Stimulated activated CD8-positive, alpha-beta memory T cell treated with anti-CD3 and anti-CD28 coated beads, Interleukin-7, amount 100 ng/mL, for 24 hours (primary cell): ENCODE measurements at places on chromosomes 5 and 9.

GRCh38 chr5:54959673-54960418 lies 25.5 kb downstream of the ESM1 start:
- DNase-seq: no peak

GRCh38 chr5:171270136-171270535 lies 38.9 kb upstream of the TLX3 start:
- no peak for DNase-seq

GRCh38 chr9:109422641-109423040 lies 75.5 kb downstream of the PTPN3 start:
- no peak for DNase-seq

GRCh38 chr5:157778121-157778805 lies 34.8 kb downstream of the LSM11 start:
- no peak for DNase-seq

- DNase-seq: no peak
Observed at GRCh38 chr5:644971-645370, 32.8 kb downstream of the CEP72 start.

GRCh38 chr5:151772846-151773561 lies 1.2 kb downstream of the G3BP1 start:
- DNase-seq: no peak

GRCh38 chr9:106305428-106306133 lies 557.4 kb upstream of the ZNF462 start:
- DNase-seq: no peak

GRCh38 chr5:136005476-136005875 lies 23.3 kb upstream of the TGFBI start:
- no peak for DNase-seq

DNA sequence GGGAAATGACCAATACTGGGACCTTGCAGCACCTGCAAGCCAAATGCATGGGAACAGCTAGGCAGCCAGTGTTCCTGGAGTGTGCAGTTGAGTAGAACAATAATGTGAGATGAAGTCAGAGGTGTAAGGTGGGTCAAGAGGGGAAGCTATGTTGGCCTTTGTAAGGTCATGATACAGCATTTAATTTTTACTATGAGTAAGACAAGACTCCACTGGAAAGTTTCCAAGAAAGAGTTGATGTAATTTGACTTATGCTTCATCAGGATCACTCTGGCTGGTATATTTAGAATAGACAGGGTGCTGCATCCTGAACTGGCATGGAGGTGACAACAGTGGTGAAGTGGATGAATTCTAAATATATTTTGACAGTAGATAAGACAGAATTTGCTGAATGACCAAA lies 744.8 kb downstream of the KCTD16 start:
- no peak for DNase-seq

DNA sequence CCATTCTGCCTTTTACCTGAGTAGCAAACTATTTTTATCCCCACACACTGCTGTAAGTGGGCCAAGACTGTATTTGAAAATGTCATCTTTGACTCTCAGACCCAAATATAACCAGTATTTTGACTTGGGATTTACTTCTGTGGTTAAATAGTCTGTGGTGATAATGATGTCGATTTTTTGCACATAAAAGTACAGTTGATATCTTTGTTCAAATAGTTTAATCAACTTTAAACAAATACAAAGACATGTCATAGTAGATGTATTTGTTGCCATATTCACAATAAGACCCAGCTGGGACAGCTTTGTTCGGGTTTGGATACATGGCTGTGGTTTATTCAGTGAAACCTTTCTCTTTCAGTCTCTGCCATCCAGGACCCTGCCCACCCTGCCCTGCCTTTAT lies 20.4 kb downstream of the NFX1 start:
- no peak for DNase-seq

DNA sequence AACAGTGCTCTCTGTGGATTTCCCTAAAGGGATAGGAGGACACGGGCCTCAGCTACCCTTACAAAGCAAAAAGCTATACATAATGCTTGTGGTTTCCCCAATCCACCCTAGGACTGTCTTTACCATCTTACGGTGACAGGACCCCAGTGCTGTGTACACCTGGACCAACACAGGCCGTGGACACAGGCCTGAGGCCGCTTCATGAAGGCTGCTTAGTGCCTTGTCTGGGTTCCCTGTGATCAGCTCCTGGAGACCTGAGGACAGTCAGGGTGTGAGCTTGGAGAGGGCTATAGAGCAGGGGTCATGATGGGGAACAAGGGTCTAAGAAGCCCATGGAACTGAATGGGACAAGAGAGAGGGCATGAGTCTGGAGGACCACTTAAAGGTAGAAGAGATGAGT lies 2.9 kb downstream of the FANCG start:
- no peak for DNase-seq

DNA sequence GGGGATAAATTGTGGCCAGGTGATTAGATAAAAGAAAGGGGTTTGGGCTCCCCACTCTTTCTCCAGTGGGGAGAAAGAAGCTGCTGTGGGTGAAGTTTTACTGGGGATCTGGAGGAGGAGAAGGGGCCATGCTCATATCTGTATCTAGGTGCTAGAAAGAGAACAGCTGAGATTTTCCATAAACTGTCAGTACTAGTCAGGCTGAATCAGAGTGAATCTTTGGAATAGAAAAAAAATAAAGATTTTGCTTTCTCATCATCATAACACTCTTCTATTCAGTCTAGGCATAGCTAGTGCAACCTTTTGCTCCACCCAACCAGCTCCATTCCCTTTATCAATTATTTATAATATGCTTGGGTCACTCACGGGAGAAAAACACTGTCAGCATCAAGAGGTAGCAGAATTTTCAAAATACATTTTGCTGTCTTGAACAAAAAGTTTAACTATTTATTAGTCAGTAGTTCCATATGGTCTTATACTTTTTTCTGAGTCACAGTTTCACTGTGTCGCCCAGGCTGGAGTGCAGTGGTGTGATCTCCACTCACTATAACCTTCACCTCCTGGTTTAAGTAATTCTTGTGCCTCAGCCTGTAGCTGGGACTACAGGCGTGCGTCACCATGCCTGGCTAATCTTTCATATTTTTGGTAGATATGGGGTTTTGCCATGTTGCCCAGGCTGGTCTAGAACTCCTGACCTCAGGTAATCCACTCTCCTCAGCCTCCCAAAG lies 21.3 kb upstream of the ERMP1 start:
- no peak for DNase-seq

DNA sequence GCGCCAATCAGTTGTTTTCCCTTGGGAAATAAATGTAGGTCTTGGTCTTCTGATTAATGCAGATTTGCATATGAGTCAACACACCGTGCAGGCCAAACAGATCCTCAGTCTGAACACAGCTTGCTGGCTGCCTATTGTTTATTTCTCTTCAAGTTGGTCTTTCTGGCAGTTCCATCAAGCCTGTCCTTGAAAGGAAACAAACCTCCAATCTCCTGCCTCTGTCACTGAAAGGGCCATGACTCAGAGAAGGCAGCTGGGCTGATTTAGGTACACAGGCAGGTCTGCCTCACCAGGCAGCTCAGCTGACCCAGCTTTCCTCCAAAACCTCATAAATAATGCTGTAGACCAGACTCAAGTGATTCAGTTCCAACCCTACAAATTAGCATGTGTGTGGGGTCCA lies 175.9 kb downstream of the MAN2A1 start:
- no peak for DNase-seq

- no peak for DNase-seq
Observed at GRCh38 chr5:151340004-151340403, 7.4 kb downstream of the SLC36A2 start.

- DNase-seq: no peak
Observed at GRCh38 chr5:138351517-138351916, 968 bp upstream of the KDM3B start.

DNA sequence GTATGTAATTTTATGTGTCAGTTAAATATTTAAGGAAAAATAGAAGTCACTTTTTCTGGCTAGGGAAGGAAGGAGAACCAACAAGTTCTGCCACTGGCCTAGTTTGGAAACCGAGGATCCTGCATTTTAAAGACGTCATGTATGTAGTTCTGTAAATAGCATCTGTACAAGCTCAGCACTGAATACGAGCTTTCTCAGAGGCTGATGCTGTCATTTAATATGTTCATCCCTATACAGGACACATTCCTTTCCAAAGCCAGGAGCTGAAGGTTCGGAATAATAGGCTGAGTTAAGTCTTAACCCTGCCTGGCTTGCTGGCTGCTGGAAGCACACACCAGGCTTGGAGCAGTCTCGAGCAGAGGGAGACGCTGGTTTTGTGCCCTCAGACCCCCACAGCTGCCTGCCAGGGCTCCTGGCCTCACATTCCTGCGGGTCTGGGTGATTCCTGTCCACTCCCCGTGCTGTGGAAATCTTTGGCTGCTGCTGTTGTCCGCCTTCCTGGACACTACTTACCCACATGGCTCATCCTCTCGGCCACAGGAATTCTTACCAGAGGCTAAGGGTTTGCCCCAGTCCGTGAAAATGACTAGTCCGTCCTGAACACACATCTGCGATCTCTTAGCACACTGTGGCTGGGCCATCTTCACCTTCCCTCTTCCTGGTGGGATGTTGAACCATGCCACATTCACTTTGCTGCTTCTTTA lies 36.6 kb downstream of the SLC46A2 start:
- no peak for DNase-seq

DNA sequence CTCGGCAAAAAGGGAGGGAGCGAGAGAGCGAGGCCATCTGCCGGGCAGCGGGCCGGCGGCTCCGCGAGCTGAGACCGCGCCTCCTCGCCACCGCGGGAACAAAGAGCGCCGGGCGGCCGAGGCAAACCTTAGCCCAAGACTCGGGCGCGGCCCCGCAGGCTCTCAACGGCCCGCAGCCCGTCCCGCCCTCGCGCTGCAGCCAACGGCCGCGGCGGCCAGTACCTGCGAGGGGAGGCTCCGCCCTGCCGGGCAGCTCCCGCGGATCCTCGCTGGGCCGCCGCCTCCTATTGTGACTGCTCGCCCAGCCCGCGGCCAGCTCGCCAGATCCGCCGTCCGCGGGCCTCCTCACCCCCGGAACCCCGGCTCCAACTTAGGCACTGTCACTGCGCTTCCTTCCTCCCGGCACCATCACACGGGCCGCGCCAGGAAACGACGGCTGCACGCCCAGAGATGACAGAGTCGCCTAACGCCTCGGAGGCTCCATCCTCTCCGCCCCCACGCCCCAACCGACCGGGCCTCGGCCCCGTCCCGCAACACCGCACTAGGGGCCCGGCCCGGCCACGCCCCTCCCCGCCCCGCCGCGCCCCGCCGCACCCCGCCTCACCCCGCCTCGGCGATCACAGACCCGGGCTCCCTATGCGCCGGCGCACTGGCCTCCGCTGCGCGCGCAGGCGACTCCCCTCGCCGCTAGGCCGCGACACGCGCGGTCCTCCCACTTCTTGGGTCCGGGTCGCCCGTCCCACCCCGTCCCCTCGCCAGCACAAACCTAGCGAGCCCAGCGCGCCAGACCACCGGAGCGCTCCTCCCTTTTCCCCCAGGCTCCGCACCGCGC lies 479 bp upstream of the RNF38 start:
- peak; percentile 85 for DNase-seq

DNA sequence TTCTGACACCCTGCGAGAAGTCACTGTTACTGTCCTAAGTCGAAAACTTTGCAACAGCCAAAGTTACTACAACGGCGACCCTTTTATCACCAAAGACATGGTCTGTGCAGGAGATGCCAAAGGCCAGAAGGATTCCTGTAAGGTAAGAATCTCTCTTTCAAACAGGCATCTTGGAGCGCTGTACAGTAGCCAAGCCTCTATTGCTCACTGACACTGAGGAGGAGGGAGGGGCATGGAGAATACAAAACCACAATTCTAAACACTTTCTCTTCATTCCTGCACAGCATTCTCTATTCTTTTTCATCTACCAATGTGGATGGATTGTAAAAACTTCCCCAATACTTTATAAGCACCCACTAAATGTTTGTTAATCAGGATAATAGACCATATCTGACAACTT lies 7.4 kb downstream of the GZMK start:
- DNase-seq: no peak

DNA sequence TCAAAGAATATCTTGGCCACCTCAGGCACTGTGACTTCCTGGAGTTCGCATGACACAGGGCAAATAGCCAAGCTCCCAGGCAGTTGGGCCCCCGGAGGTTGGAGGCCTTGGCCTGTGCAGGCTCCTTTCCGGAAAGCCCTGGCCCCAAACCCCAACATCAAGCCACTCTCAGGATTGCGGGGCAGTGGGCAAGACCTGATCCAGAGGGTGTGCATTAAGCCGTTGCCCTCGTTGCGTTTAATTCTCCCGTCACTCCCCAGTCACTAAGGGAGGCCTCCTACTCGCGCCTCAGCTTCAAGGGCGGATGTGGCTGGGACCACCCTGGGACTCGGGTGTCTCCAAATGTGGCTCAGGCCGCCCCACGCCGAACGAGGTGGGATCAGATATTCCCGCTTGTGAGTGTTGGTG lies 60.1 kb downstream of the TMEM174 start:
- DNase-seq: no peak

GRCh38 chr5:5551499-5551898 lies 129.0 kb downstream of the ICE1 start:
- DNase-seq: no peak

- no peak for DNase-seq
Observed at GRCh38 chr5:9737265-9737664, 107.1 kb upstream of the TAS2R1 start.

DNA sequence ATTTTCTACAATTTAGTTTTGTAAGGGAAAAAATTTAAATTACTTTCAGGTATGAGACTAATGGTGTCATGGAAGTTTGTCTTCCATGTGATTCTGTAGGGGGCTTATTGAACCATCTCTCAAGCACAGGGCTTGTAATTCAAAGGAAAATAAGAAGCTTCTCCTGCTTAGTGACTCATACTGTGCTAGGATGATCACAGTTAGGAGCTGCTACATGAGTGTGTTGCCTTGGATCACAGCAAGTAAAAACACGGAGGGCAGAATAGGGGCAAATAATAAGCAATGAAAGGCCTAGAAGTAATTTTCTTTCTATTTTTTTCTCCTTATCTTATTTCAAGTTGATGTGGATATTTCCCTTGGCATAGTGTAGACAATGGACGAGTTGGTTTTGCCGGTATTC lies 28.9 kb downstream of the TMEM167A start:
- DNase-seq: no peak

DNA sequence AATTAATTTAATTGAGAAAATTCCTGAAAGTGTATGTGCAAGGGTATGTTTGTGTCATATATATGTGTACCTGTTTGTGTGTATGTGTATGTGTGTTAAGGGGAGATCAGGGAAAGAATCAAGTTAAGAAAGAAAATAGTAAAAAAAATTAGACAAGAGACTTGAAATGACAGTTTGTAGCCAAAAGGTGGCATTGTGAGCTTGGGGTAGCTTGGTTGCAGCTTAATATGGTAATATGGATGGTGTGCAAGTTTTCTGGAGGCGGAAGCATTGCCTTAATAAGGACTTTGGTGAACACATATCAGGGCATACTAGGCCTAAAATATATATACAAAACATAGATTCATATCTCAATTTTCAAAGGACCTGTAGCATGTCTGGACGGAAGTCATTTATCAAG lies 129.9 kb downstream of the INSYN2B start:
- no peak for DNase-seq

DNA sequence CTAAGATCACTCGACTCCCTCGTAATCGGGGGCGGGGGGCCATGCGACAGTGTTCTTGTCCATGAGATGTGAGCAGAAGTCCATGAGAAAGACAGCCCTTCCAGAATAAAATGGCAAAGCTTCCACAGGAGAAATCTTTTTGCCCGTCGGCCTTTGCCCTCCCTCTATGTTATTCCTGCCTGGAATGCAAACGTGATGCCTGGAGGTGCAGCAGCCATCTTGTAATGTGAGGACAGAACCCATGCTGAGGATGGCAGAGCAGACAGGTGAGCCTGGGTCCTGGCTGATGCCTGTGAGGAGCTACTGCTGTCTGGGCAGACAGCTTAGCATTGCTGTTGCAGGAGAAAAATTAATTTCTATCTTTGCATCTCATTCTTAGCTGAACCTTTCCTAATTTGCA lies 17.2 kb downstream of the MED10 start:
- DNase-seq: no peak
